Mesenteric fat pad (tissue), 1 donor: ENCODE measurements at places on chromosomes 5 and 9. TPM values are rescaled to one million over a fixed set of nuclear protein-coding genes. Genes with fewer than 3 reads are reported as not detected.

GRCh38 chr5:110150199-110150598 is 460.5 kb downstream of the MAN2A1 start:
- DNase-seq: no peak

BARHL1 gene
- not detected for total RNA-seq

GRCh38 chr5:13731121-13731628 is 213.3 kb downstream of the DNAH5 start:
- no peak for DNase-seq

DNA sequence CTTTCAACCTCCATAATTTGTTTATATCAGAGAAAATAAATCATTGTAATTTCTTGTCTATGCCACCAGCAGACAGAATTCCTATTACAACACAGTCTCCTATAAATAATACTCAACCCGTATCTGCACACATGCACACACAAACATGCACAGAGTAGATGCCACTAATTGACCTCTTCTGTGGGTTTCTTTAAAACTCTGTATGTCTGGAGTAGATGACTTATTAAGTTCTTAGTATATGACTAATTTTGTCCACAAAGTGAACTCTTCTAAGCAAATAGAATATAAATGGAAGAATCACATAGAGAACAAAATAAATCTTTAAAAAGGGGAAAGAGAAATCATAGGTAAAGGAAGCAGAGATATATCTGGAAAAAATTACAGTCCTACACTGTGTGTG is 452.3 kb downstream of the MTRR start:
- no peak for DNase-seq

DNA sequence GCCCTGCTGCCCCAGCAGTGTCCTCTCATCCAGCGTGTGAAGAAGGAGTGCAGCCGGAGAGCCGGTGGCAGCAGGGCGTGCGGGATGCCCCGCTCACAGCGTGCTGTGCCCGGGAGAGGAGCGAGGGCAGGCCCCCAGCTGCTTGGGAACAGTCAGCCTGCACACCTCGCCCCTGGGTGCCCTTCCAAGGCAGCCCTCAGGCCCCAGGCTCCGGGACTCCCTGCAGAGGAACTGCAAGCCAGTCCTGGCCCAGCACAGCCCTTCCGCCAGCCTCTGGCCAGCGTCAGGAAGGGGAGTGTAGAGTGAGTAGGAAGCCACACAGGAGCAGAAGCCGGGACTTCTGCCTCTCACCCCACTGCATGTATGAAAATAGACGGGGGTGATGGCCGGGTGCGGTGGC is 43.5 kb downstream of the ADAMTS2 start:
- no peak for DNase-seq

DNA sequence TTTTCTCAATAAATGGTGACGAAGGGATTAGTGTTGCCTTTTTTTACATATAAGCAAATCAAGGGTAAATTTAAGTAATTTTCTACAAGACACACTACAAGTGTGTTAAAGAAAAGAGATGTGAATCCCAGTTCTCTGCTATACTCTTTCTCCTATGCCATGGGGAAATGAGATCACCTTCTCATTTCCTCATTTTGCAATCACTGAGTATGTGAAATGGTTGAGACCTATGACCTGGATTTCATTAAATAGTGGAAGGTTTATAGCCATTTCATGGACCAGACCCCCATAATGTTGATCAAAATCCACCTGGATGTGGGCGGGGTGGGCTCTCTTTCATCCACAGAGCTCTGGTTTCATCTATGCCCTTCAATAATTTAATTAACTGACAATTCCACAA is 66.9 kb upstream of the SLIT3 start:
- DNase-seq: no peak

DNA sequence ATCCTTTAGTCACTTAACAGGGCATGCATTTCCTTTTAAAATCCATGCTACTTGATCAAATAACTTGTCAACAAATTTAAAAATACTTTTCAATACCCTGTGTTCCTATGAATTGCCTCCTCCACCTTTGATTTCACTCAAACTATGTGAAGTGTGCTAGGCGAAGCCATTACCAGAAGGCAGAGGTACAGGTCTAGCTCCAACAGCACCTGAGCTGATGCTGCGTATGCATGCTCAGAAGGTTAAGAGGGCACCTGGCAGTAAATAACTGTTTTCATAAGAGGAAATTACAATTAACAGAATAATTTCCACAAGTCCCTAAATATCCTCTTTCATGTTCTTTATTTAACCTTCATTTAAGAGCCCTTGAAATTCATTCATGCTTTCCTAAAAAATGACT is 251.8 kb downstream of the EFNA5 start:
- DNase-seq: no peak

DNA sequence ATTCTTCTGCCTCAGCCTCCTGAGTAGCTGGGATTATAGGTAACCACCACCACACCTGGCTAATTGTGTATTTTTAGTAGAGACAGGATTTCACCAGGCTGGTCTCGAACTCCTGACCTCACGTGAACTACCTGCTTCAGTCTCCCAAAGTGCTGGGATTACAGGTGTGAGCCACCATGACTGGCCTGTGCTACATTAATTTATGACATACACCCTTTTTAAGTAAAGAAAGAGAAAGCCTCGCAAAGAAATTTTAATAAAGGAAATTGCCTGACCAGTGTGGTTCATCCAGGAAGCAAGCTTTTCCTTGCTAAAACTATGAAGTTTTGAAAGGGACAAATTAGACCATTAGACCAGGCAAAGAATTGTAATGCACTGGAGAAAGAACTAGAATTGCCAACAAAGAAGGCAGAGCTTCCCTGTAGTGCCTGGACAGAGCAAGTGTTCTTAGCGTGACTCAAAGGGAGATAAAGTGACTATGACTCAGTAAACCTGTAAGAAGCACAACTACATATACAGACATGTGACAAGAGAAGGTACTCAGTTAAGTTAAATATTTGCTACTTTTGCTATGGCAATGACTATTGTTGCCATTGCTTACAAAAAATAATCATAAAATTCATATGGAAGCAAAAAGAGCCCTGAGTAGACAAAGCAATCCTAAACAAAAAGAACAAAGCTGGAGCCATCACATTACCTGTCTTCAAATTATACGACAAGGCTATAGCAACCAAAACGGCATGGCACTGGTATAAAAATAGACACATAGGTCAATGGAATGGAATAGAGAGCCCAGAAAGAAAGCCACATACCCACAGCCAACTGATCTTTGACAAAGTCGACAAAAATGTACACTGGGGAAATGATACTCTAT is 54.6 kb downstream of the FYB1 start:
- DNase-seq: no peak

C5orf58 gene
- not detected for total RNA-seq

- DNase-seq: no peak
Measured at GRCh38 chr5:9919306-9920030, 289.3 kb upstream of the TAS2R1 start.

DNA sequence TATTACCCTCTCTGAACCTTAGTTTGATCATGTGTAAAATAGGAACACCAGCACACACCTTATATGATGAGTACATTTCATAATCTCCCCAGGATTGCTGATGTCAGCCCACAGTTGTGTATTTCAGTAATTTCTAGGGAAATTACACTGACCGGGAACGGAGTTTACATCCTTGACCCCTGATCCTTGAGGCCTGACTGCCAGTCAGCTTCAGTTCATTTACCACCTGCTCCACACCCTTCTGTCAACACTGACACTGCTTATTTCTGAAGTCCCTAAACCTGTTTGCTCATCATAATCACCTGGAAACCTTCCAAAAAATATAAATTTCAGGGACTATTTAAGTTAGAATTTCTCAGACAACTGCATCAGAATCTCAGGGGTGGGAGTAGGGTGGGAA is 55.3 kb downstream of the ZNF622 start:
- no peak for DNase-seq

DNA sequence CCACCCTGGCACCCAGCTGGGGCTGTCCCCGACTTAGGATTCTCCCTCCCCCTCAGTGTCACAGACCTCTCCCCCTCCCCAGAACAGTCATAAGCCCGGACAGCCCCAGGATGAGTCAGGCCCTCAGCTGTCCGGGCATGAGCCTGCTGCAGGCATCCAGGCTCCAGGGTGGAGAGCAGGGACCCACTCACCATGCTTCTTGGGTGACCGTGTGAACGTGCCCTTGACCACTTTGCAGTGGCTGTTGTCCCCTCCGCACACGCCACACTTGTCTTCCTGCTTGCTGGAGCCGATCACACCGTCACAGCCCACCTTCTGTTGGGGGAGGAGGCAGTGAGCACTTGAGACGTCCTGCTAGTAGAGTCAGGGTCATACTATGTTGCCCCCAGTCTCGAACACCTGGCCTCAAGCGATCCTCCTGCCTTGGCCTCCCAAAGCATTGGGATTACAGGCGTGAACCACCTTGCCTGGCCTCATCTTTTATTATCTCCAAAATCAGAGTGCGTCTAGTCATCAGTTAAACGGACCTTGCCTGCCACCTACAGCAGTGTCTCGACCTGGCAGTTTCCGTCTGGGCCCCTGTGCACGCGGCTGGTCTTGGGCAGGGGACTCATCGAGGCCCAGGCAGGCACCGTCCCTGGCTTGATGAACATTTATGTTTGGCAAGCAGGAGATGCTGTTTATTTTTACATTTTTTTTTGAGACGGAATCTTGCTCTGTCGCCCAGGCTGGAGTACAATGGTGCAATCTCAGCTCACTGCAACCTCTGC is 72.6 kb downstream of the ZNF354C start:
- DNase-seq: no peak

NNT gene
- total RNA-seq: 81.6 TPM

GRCh38 chr9:136022731-136023409 is 61.7 kb upstream of the UBAC1 start:
- no peak for DNase-seq

DNA sequence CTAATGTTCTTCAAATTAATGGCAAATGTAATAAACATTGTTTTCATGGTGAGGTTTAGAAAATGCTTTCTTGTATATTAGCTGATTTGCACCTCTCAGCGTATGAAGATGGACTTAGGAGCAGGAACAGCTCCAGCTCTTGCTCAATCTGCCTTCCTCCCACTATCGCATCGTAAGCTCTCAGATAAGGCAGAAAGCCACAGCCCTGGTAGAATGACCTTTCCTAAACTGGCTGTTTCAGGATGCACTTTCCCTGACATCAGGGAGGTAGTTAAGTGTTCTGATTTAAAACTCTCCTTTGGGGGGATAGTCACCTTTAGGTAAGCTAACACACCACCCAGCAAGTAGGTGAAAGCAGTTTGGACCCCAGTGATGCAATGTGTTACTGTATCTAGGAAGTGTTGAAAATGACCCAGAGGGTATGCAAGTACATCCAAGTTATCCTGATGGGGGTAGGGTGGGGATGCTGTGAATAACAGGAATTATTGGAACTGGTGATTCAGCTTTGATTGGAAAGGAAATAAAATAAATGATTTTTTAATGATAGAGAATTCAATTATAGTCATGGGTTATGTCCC is 72.3 kb downstream of the LMNB1 start:
- no peak for DNase-seq

DNA sequence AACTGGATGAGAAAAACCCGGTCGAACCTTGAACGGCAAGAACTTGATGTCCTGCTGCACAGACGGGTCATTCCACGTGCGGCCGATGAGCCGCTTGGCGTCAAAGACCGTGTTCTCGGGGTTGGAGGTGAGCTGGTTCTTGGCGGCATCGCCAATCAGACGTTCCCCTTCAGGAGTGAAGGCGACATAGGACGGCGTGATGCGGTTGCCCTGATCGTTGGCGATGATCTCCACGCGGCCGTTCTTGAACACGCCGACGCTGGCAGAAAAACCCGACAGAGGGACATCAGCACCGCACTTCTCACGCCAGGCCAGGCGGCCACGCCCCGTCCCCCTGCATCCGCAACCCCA is 519 bp downstream of the HSPA5 start:
- DNase-seq: peak; percentile 91

PRELID2 gene
- total RNA-seq: 7.7 TPM

TAL2 gene
- total RNA-seq: not detected

- peak; percentile 75 for DNase-seq
Measured at GRCh38 chr5:132060501-132061161, at the start of gene IL3. Gene IL3, plus strand, starts transcription at chr5:132060655. Its CDS starts 52 bp downstream, at chr5:132060707.

DNA sequence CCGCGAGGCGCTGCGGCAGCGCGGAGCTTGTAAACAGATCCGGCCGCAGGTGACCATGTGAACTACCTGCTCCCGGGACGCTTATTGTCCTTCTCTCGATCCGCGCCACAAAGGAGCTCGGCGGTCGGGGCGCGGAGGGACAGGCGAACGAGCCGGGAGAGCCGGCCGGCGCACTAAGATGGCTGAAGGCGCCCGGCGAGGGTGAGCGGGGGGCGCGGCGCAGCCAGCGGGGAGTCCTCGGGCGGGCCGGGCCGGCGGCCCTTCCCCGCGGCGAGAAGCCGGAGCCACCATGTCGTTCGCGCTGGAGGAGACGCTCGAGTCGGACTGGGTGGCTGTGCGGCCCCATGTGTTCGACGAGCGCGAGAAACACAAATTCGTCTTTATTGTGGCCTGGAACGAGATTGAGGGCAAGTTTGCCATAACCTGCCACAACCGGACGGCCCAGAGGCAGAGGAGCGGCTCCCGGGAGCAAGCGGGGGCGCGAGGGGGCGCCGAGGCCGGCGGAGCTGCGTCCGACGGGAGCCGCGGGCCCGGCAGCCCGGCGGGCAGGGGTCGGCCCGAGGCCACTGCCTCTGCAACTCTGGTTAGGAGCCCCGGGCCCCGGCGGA is 535 bp downstream of the JMY start:
- no peak for DNase-seq

DNA sequence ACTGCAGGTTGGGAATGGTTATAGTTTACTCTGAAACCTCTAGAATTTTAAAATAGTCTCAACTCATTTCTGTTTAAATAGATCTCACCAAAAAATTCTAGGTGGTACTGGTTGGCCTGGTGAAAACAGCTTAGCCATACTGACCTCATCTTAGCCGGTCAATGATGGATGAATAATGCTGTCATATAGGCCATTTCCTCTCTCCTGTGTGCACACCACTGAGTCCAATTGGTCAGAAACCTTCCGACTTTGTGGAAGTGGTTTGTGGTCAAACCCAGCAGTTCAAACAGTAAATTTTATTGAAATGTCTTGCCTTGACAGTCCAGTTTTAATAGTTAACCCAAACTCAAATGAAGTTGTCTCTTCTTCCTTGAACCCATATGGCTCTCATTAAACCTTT is 98.6 kb downstream of the GIN1 start:
- no peak for DNase-seq

PLEKHG4B gene
- not detected for total RNA-seq
